ENCODE measurements at places on chromosomes 7 and 10. TPM values are rescaled to one million over a fixed set of nuclear protein-coding genes. Genes with fewer than 3 reads are reported as not detected.

DNA sequence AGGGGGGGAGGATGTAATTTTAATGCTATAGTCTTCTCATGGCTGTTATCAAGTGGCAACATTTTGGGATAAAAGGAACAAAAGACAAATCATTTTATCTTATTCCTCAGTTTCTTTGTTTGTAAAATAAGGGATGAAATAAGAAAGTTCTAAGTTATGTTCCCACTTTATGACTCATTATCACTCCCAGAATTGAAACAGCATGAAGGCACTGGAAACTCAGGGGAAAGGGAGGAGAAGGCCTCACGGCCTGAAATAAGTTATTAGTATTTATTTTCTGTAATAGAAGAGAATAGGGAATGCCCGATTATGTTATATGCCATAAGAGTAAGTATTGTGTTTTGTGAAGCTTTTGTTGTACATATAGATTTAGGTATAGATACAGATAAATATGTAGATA lies 85.0 kb upstream of the NAMPT start:
- no peak for DNase-seq

Gene LRRC4
- total RNA-seq, result 2.4 TPM

Gene ST8SIA6
- total RNA-seq, result 0.12 TPM

Gene PRKG1
- 10.6 TPM for total RNA-seq

DNA sequence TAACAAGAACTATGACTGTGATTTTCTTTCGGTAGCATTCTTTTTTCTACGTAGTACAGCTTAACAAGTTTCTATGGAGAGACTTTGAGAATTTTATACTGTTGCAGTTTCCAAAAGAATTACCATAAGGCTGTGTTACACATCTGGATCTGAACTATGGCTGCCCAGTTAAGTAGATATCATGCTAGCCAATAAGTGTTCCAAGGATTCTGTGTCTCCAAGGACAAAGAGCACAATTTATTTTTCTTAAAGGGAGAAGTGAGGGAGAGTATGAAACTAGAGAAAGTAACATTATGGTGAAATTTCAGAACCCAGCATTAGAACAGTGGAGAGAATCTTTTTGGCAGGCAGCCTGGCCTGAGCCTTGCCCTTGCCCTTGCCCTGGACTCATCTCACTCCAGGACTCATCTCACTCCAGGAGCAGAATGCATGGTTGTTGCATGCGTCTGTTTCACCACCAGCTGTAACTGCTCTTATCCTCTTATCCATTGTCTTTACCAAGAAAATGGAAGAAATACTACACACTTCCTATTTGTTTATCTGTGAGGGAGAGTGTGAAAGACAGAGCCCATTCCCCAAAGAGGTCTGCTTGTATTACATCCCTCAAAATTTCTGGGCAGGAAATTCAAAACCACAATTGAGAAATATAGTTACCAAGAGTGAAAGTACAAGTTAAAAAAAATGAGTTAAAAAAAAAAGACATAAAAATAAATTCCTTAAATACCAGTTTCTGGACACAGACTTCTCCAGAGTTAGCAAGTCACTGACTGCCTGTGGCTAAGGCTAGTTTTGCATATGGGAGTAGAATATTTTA lies 1067.5 kb downstream of the NRG3 start:
- peak; percentile 71 for DNase-seq

Gene PRSS37
- total RNA-seq, result not detected

- no peak for DNase-seq
Measured at GRCh38 chr7:158327012-158327411, 260.6 kb downstream of the PTPRN2 start.

DNA sequence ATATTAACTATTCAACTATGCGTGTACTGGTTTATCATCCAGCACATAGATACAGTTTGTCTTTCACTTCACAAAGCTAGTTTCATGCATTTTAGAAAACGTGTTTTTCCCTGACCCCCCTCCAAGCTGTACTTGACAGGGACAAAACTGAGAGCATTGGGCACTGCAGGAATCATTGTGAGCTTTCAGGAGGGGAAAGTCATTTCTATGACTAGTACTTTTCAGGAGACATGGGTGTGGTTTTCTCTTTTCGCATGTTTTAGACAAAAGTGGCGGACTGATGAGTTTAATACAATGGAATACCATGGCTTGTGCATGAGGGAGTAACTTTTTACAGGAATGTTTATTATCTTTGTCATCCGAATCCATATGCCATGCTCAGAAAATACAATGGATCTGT lies 42.7 kb downstream of the NRG3 start:
- no peak for DNase-seq

Gene MET
- total RNA-seq, result 146 TPM

All from HFFc6 (cell line).